ENCODE measurements at places on chromosomes 12 and 14.

DNA sequence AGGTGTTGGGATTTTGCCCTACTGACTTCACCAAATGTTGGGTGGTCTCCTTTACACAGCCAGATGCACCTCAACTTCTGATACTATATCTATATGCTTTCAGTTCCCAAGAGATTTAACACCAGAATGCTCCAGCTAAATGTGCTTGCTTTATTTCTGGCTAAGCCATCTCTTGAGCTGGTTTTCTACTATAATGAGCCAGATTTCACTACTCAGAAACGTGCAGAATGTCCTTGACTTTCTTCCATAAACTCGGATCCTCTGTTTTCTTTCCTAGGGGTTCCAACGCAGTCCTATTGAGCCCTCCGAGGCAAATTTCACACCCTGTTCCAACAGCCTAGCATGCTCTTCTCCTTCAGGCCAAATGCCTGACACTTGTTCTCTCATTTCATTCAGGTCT is 200.3 kb downstream of the DPY19L2 start:
- DNase-seq: no peak

GRCh38 chr12:67789266-67789665 is 140.7 kb downstream of the DYRK2 start:
- no peak for DNase-seq

DNA sequence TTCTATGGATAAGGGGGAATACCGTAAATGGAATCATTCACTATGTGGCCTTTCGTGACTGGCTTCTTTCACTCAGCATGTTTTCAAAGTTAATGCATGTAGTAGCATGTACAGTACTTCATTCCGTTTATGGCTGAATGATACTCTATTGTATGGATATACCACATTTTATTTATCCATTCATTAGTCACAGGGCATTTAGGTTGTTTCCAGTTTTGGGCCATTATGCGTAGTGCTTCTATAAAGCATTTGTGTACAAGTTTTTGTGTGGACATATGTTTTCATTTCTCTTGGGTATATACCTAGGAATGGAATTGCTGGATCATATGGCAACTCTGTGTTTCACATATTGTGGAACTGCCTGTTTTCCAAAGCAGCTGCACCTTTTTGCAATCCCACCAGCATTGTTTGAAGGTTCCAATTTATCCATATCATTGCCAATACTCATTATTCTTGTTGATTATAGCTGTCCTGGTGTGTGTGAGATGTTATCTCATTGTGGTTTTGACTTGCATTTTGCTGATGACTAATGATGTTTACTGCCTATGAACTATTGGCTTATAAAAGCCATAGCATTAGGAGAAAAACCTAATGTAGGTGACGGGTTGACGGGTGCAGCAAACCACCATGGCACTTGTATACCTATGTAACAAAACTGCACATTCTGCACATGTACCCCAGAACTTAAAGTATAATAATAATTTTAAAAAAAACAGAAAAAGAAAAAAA is 45.5 kb downstream of the ATF7IP start:
- DNase-seq: no peak

DNA sequence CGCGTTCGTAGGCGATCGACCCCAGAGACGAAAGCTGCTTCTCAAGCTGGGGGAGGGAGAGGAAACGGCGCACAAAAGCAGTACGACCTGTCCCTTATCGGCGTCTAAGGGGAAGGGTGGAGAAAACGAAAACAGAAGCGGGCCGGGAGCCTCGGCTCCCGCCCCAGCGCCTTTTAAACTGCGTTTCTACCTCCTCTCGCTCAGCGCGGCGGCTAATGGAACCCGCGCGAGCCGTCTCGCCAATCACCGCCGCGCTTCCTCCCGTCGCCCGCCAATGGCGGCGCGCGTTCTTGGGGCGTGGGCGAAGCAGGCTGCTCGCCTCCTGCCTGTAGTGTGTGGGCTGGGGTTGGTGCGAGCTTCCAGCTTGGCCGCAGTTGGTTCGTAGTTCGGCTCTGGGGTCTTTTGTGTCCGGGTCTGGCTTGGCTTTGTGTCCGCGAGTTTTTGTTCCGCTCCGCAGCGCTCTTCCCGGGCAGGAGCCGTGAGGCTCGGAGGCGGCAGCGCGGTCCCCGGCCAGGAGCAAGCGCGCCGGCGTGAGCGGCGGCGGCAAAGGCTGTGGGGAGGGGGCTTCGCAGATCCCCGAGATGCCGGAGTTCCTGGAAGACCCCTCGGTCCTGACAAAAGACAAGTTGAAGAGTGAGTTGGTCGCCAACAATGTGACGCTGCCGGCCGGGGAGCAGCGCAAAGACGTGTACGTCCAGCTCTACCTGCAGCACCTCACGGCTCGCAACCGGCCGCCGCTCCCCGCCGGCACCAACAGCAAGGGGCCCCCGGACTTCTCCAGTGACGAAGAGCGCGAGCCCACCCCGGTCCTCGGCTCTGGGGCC is at the start of gene TMPO:
TSS of gene TMPO (plus strand) at position 304 of the 824 bp plus-strand sequence. CDS start at position 582, 278 bp downstream.
- peak; percentile 98 for DNase-seq

- DNase-seq: no peak
Measured at GRCh38 chr12:64237382-64237781, 15.3 kb upstream of the KICS2 start.

- DNase-seq: no peak
Measured at GRCh38 chr14:102464006-102464405, 45.6 kb downstream of the ANKRD9 start.

- no peak for DNase-seq
Measured at GRCh38 chr14:54502602-54503001, 7.1 kb upstream of the CGRRF1 start.

DNA sequence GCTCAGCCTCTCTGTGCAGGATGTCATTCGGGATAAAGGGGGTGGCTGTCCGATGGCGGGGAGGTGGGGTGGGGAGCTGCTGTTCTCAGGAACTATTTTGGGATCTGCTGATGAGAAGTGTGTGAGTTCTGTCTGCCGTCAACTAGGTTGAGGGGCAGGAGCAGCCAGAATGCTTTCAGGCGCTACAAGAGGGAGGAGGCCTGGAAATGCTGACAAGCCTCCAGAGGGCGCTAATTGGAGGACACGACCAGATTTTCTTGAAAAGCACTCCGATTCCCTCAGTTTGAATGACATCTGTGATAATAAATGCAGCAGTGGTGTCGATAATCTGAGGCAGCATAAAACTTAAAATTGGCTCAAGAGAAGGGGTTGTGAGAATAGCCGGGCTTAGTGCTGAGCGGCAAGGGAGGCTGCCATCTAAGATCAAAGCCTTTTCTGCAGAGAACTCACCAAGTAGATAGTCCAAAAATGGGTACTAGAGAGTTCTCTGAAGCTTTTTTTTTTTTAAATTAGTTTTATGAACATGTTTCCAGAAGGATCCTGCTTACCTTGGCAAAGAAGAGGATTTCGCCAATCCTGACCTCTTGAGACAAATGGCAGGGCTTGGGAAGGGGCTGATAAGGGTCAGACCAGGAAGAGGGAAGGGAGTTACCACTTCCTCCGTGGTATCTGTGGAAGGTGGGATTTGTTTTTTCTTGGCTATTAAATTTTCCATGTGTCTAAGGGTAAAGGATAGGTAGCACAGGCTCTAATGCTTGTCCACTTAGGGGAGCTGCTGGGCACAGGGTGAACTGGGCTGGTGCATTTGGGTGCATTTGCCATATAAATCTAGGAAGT is 94.4 kb downstream of the CRACR2A start:
- DNase-seq: no peak

GRCh38 chr12:29990971-29991370 is 207.2 kb upstream of the TMTC1 start:
- no peak for DNase-seq

- no peak for DNase-seq
Measured at GRCh38 chr12:98819821-98820404, 174.8 kb downstream of the APAF1 start.

GRCh38 chr12:20039562-20039961 is 328.8 kb upstream of the PDE3A start:
- no peak for DNase-seq

GRCh38 chr12:130249376-130249775 is 87.1 kb downstream of the FZD10 start:
- no peak for DNase-seq

DNA sequence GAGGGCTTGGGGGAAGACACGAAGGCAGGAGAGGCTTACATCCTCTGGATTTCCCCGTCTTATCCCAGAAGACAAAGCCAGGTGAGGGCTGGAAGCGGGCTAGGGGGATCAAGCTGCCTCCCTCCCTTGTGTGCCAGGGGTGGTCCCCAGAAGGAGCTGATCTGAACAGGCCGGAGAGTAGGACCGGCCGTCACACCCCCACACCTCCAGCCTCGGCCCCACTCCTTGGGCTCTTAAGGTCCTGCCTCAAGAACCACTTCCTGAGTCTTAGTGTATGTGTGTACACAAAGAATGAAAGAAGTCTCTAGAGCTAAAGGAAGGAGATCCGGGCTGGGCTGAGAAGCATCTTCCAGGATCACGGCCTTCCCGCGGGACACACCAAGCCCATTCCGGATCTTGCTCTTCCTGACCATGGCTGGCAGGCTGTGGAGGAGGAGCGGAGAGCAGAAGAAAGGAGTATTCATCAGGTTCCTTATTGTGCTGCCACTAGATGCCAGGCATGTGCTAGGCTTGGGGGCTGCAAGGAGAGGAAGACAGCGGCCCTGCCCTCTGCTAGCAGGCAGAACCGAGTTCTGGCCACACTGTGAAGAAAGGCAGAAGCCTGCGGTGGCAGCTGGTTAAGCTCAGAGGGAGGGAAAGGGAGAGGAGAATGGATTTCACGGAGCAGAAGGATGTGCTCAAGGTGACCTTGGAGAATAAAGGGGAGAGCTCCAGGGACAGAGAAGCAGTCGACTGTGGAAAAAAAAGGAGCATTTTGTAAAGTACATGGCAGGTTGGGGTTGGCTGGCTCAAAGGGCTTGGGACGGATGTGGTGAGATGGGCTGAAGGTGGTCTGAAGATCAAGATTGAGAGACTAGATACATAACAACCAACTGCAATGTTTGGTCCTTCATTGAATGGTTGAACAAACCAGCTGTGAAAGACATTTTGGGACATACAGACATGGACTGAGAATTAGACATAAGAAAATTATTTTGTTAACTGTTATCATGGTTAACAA is 1.3 kb upstream of the CD63 start:
- no peak for DNase-seq

GRCh38 chr14:63874223-63874622 is 21.4 kb downstream of the SYNE2 start:
- DNase-seq: no peak

- DNase-seq: no peak
Measured at GRCh38 chr12:66035288-66035966, 95.1 kb downstream of the LLPH start.

DNA sequence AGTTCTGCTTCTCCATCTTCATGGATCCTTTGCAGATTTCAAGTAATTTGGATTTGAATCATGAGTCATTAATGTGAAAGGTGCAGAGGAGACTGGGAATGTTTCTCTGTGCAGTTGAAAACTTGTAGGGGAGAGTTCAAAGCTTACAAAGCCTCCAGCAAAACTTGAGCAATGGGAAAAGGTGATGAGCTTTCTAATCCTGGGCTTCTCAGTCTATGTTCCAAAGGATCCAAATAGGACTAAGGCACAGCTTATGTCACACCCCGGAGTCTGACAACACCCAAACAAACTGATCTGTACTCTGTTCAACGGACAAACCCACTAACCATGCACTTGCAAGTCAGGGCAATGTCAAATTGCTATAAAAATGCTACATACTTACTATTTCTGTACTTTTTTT is 134.8 kb downstream of the DUSP6 start:
- no peak for DNase-seq

- no peak for DNase-seq
Measured at GRCh38 chr12:49012739-49013138, 5.8 kb downstream of the PRKAG1 start.

- DNase-seq: no peak
Measured at GRCh38 chr12:65155784-65156183, 13.6 kb upstream of the LEMD3 start.

DNA sequence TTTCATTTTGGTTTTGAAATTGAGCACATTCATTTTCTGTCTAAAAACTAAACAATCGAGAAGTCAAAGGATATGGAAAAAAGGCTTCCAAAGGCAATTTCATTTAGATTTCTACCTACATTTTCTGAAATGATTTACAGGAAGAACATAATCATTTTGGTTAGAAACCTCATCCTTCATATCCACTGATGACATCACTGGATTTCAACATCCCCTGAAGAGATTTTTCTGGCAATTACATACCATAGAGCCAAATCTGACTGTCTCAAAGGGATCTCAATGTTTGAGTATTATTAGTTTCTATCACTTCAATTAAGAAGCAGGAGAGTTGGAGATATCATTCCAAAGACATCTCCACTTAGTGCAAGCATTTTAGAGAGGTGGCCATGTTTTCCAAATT is 137.8 kb downstream of the TTC7B start:
- DNase-seq: no peak

DNA sequence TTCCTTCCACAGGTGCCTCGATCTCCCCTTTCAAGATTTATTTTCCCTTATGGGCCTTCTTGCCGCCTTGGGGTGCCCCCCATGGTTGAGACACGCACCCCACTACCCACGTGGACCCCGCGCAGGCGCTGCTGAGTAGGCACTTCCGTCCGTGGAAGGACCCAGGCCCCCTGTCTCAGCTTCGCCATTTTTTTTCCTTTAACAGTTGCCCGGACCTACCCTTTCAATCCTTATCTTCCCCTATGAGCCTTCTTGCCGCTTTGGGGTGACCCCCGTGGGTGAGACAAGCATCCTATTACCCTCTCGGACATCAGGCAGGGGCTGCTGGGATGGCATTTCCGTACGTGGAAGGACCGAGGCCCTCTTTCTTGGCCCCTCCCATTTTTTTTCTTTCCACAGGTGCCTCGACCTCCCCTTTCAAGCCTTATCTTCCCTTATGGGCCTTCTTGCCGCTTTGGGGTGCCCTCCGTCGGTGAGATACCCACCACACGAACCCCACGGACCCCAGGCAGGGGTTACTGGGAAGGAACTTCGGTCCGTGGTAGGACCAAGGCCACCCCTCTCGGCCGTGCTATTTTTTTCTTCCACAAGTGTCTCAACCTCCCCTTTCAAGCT is 268.2 kb downstream of the ALG10 start:
- DNase-seq: no peak

- no peak for DNase-seq
Measured at GRCh38 chr14:74737753-74738325, 24.9 kb downstream of the FCF1 start.

GRCh38 chr12:103053089-103053488 is 95.6 kb downstream of the ASCL1 start:
- DNase-seq: no peak

GRCh38 chr14:50943943-50944646 is at the start of gene PYGL:
Gene PYGL (minus strand): TSS chr14:50944483. CDS start chr14:50944403, 80 bp downstream.
- DNase-seq: peak; percentile 72

GRCh38 chr12:26195641-26196420 is 458 bp downstream of the SSPN start:
- DNase-seq: no peak

GRCh38 chr14:51726166-51726899 is 74.6 kb downstream of the FRMD6 start:
- DNase-seq: no peak

GRCh38 chr12:1173781-1174617 is 183.0 kb downstream of the ERC1 start:
- DNase-seq: no peak

GRCh38 chr12:49796606-49797448 is 31.4 kb downstream of the NCKAP5L start:
- no peak for DNase-seq

DNA sequence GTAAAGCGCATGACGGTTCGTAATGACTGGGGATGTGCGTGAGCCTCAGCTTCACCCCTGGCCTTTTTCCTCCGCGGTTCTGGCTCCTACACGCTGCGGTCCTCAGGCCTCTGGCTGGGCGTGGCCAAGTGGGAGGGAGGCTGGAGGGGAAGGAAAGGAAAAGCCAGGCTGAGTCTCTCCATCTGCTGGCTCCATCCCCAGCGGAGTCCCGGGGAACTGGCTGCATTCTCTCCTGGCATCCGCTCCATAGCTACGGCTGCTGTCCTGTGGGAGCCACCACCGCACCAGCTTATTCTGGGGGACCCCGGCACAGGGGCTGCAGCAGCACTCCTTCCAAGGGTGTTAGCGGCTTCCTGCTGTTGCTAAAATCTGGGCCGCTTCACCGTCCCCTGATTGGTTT is 68.2 kb upstream of the SLC24A4 start:
- no peak for DNase-seq
